ENCODE measurements at places on chromosomes 6 and 20. TPM values are rescaled to one million over a fixed set of nuclear protein-coding genes. Genes with fewer than 3 reads are reported as not detected.

The ANGPT4 gene
- total RNA-seq, result 0.22 TPM

The HLA-G gene
- total RNA-seq, result not detected

The BPIFA1 gene
- not detected for total RNA-seq

The NRN1 gene
- 48.5 TPM for total RNA-seq

The CPXM1 gene
- total RNA-seq, result 28.1 TPM

The ADTRP gene
- not detected for total RNA-seq

The TPD52L1 gene
- total RNA-seq, result not detected

The ADGRF4 gene
- total RNA-seq, result not detected

The ACOT13 gene
- 25.3 TPM for total RNA-seq

The SLC12A5 gene
- total RNA-seq, result 10.4 TPM

The POU3F2 gene
- total RNA-seq, result 71.0 TPM

The SLC32A1 gene
- total RNA-seq, result 0.59 TPM

The PDYN gene
- total RNA-seq, result not detected

The TCF21 gene
- not detected for total RNA-seq

The LAMA4 gene
- 0.22 TPM for total RNA-seq

The TRAPPC3L gene
- not detected for total RNA-seq

The POU5F1 gene
- total RNA-seq, result 48.8 TPM

The ABHD16B gene
- not detected for total RNA-seq

The KLC4 gene
- total RNA-seq, result 62.3 TPM

The SLC22A3 gene
- total RNA-seq, result not detected

The STX11 gene
- not detected for total RNA-seq

The RAB23 gene
- 4.0 TPM for total RNA-seq

The RAD21L1 gene
- total RNA-seq, result not detected

The DLK2 gene
- total RNA-seq, result 2.2 TPM

Data from glutamatergic neuron (in vitro differentiated cells).